ENCODE measurements at places on chromosomes 16 and 17.
A peak's percentile ranks its signal among the peaks of the same experiment; 100 is the strongest.

- no peak for DNase-seq
Measured at GRCh38 chr17:549177-550040, 165.2 kb downstream of the VPS53 start.

- peak; percentile 72 for DNase-seq
Measured at GRCh38 chr17:27760069-27760885, 40.1 kb downstream of the NOS2 start.

- no peak for DNase-seq
Measured at GRCh38 chr17:18933102-18934058, 18.6 kb upstream of the SLC5A10 start.

GRCh38 chr17:44115585-44116415 lies 7.6 kb downstream of the HDAC5 start:
- no peak for DNase-seq

GRCh38 chr16:49453021-49453420 lies 79.4 kb downstream of the C16orf78 start:
- no peak for DNase-seq

GRCh38 chr17:78269955-78270381 lies 38.5 kb downstream of the TMEM235 start:
- DNase-seq = no peak

GRCh38 chr17:22203208-22203715 lies 510.9 kb downstream of the KCNJ18 start:
- DNase-seq = no peak

- no peak for DNase-seq
Measured at GRCh38 chr17:157901-158300, 20.5 kb downstream of the SCGB1C2 start.

DNA sequence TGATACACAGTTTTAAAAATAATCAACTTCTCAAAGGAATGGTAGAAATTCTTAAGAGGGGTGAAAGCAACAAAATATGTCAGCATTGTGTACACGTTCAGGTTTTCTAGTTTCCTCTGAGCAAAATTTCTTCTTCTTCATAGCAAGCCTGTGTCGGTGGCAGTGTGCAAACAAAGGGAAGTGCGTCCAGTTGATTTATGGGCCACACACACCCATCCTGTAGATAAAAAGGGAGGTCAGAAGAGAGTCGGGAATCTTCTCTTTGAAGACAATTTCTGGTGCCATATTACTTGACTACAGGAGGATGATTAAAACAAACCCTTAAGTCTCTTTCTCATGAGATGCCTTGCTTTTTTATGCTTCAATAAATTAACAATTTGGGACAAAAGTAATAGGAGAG lies 484.1 kb upstream of the SALL1 start:
- DNase-seq = no peak

DNA sequence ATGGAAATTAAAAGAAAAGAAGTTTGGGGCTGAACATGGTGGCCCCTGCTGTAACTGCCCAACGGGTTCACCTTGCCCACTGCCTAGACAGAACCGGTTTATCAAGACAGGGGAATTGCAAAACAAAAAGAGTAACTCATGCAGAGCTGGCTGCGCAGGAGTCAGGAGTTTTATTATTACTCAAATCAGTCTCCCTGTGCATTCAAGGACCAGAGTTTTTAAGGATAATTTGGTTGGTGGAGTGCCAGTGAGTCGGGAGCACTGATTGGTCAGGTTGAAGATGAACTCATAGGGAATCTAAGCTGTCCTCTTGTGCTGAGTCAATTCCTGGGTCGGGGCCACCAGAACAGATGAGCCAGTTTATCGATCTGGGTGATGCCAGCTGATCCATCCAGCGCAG lies 4.4 kb upstream of the SCPEP1 start:
- DNase-seq = no peak

- no peak for DNase-seq
Measured at GRCh38 chr16:57981636-57982035, 10.7 kb upstream of the CNGB1 start.

DNA sequence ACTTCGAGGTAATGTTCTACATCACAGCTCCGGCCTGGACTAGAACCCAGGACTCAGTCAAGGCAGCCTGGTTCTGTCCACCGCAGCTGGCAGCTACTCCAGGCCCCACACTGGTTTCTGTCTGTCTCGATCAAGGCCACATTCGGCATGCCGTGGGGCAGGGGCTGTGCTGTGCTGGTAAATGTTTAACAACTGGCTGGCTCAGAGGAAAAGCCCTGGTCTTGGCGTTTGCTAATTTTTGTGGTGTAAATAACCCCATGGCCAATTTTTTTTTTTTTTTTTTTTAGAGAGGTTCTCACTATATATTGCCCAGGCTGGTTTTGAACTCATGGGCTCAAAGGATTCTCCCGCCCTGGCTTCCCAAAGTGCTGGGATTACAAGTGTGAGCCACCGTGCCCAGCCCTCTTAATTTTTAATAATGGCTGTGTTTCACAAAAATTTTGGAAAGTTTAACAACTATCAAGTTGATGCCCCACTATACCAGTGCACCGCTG lies 328 bp upstream of the DRC7 start:
- no peak for DNase-seq

GRCh38 chr17:16973760-16974540 lies 2.0 kb upstream of the TNFRSF13B start:
- DNase-seq = no peak

DNA sequence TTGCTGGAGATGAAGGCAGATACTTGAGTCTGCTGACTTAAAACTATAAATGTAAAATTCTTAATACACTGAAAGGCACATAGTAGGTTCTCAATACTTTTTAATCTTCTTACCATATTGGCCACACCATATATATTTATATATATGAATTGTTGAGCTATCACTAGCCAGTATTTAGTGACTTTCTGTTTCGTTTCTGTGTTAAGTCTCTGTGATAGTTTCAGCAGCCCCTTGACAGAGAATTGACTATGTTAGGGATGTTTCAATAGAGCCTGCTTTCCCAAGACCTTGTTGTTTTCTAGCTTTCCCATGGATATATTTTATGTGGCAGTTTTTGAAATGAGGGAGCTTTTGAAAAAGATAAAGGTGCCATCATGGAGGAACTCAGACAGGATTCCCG lies 206.5 kb upstream of the GOT2 start:
- no peak for DNase-seq

DNA sequence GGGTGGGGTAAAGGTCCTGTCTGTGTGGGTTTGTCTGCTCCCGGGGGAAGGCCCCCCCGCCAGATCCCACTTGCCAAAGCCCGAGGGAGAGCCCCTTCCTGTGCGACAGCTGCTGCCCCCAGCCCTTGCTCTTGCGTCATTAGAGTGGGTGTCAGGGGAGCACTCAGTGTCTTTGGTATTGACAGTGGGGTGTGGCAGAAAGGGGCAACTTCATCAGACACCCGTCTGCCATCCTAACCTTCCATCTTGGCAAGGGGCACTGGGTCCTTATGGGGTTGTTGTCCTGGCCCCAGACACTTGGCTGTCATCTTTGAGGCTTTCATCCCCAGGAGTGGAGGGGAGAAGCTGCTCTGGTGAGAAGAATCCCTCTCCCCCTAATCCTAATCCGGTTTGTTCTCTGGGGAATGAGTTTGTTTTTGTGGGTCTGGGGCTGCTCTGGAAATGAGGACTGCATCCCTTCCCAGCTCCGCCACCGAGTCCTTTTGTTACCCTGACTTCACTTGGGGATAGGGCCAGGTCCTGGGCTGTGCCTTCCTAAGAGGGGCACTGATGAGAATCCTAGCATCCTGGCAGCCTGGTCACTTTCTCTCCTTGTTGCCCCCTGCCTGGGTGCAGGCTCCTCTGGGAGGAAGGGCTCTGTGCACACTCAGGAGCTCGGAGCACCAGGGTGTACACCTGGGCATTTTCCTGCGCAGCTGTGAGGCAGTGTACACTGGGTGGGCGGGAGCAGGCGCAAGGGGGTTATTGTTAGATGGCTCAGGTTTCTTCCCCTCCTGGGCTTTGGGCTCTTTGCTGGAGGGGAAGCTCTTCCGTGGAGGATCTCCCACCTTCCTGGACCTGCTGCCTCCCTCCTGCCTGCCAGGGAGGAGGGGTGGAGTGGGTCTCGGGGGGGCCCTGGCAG lies 21.1 kb downstream of the GJD3 start:
- no peak for DNase-seq

GRCh38 chr16:53814801-53815200 lies 110.8 kb downstream of the FTO start:
- no peak for DNase-seq

DNA sequence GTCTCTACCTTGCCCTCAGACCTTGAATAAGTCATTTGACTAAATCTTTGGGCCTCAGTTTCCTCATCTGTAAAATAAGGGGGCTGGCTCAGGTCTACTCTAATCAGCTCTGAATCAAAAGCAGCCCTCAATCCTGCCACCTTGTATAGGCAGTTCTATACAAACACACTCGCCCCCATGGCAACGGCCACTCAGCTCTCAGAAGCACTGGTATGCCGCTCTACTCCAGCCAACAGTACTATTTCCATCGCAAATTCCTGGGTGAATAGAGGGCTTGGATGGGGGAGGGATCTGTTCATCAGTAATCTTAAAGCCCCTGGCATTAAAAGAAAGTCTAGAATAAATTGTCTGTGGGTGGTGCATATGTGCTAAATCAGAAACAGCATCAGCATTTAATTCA lies 21.2 kb upstream of the TAOK1 start:
- DNase-seq = no peak

DNA sequence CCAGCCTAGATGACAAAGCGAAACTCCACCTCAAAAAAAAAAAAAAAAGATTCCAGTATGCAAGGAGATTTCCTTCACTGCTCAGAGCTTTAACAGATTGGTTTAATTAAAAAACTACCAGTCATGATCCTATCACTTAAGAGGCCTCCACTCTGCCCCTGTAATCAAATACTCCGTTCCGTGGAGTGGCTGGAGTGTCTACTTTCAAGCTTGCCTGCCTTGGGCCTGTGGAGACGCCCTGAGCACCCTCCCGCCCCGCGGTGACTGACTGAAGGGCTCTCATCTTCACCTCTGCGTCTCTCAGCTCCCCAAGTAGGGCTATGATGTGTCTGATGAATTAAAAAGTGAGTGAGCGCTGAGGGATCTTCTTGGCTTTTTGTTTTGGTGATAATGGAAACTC lies 25.3 kb upstream of the TRPV3 start:
- no peak for DNase-seq

- DNase-seq = no peak
Measured at GRCh38 chr17:81885869-81886548, 5.4 kb downstream of the ALYREF start.

- DNase-seq = no peak
Measured at GRCh38 chr17:73654241-73654640, 10.0 kb upstream of the SDK2 start.

DNA sequence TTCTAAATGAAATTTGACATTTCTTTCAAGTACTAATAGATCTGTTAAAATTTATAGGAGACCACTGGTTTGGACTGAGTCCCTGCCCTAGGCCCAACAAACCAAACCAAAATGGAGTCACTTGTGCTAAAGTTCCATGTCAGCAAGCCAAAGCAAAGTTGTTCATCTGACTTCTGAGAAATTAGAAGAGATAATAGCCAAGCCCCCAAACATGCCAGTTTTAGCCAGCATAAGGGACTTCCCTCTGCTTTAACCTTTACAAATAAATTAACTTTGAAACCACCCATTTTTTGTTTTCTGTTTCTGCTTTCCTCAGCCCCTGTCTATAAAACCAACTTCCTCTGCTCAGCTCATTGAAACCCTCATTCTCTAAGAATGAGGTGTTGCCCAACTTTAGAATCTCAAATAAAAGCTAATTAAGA lies 18.9 kb downstream of the CDR2 start:
- DNase-seq = no peak

DNA sequence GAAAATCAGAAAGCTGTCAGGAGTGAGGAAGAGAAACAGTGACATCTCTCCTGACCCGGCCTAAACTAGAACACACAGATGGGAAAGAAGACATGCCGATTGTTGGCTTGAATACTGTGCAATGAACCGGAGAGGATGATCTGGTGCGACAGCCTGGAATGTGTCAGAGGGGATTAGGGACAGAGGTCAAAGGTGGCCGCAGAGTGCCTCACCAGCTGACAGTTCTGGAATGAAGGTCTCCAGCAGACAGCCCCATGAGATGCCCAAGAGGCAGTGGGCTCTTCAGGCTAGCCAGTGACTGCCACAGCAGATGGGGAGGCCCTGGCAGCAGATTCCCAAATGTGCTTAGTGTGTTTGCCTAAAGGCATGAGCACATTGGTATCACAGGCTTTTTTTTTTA lies 623.2 kb downstream of the CDH8 start:
- no peak for DNase-seq

- no peak for DNase-seq
Measured at GRCh38 chr17:55281649-55282378, 17.1 kb downstream of the HLF start.

- no peak for DNase-seq
Measured at GRCh38 chr17:32021615-32021955, 14.4 kb downstream of the LRRC37B start.

GRCh38 chr16:16105646-16106045 lies 117.6 kb downstream of the ABCC6 start:
- DNase-seq = no peak

DNA sequence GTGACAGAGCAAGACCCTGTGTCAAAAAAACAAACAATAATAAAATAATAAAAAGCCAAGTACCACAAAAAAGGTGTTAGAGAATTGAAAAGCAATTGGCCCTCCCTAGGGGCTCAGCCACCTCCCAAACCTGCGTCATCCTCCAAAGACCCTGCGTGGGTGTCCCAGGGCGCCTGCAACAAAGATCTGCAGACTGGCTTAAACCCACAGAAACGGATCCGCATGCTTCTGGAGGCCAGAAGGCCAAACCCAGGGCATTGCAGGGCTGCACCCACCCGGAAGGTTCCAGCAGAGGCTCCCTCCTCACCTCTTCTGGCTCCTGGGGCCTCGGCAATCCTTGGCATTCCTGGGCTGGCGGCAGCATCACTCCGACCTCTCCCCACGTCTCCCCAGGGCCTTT lies 1.5 kb downstream of the ENPP7 start:
- no peak for DNase-seq

- DNase-seq = no peak
Measured at GRCh38 chr16:4455081-4455480, 19.3 kb downstream of the NMRAL1 start.

DNA sequence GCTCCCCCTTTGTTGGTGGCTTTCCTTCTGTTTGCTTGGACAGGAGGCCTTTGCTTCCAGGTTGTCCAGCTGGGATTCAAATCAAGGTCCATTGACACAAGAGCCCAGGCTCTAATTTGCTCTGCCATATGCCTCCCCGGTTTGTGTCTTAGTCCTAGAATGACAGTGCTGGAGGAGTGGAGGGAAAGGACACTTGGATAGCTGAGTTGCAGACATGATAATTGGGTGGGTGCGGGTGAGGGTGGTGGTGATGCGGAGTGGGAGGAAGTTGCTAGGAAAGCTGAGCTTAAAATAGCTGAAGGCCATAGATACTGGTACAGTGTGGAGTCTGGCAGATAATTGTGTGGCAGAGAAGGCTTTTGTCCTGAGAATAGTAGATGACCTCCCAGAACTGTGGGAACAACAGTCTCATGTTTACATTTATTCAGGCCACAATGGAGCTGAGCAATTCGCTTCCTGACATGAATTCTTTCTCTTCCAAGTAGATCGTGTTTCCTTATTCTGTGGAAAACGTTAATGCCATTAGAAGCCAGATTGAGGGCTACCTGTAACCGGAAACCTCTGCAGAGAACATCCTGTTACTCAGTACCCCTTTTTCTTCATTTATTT lies 23.8 kb downstream of the SEC14L1 start:
- DNase-seq = no peak
